ENCODE measurements at places on chromosomes 3 and 15.

DNA sequence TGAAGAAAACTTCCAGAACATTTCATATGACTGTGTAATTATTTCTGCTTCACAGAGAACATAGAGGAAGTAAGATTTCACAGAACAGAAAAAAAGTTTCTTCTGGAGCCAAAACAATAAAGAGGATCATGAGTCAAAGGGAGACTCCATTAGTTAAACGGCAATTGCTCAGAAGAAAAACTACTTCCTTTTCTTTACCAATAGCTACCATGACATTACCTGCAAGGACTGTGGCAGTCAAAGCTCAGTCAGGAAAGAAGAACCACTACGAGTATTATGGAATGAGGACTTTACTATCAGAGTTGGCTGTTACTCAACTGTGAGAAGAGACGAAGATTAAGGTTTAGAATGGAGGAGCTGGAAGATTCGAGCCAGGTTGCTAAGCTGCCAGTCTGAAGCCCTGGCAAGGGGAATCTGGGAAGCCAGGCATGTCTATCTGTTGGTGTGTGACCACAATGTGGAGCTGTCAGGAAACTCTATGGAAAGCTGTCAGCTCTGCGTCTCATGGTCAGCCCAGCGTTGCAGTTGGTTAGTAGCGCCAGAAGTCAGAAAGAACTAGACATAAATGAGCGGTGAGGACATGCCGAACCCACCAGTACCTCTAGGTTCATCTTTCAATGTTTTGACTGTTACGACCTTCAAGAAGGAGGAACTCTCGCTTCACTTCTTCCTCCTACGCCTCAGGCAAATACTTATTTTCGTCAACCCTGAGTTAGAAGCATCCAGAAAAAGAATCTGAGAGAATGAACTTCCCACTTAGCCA lies 604.3 kb downstream of the FGF12 start:
- no peak for DNase-seq

- DNase-seq = no peak
These were observed 12.5 kb downstream of the LSAMP start for GRCh38 chr3:116432795-116433194.

GRCh38 chr15:98043160-98044014 lies 82.9 kb downstream of the ARRDC4 start:
- DNase-seq = no peak

DNA sequence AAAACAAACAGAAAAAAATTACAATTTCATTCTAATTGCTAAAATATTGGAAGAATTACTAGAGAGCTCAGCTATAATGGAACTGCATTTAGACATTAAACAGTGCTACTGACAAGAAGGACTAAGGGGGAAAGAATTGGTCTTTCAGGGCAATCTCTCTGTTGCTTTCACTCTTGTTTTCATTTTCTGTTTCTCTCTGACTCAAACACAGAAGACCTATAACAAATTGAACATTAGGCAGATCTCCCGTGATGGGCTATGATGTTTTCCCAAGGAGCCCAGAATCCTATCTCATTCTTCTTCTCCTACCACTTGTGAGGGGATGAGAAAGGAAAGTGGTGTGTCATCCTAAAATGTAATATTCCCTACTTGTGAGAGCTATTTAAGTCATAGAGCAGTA lies 358.0 kb upstream of the TGFBR2 start:
- DNase-seq = no peak

GRCh38 chr3:140273542-140274195 lies 338.7 kb downstream of the CLSTN2 start:
- no peak for DNase-seq

- no peak for DNase-seq
These were observed 368.0 kb downstream of the MFSD1 start for GRCh38 chr3:159169828-159170227.

GRCh38 chr3:60182697-60183096 lies 1068.6 kb downstream of the FHIT start:
- no peak for DNase-seq

GRCh38 chr3:161545824-161546223 lies 49.2 kb downstream of the OTOL1 start:
- no peak for DNase-seq

All from stimulated activated CD4-positive, alpha-beta T cell treated with anti-CD3 and anti-CD28 coated beads, Interleukin-15, amount 100 ng/mL, for 1 hour (primary cell).